ENCODE measurements at places on chromosomes 12 and 14. TPM values are rescaled to one million over a fixed set of nuclear protein-coding genes. Genes with fewer than 3 reads are reported as not detected.

- no peaks in the 10 kb centered on the region for H3K27me3 ChIP-seq
- H3K36me3 ChIP-seq = no peaks in the 10 kb centered on the region
- DNase-seq = no peak
- H3K4me3 ChIP-seq = no peak overlapping the region
- H3K4me1 ChIP-seq = no peaks in the 10 kb centered on the region
Observed at GRCh38 chr14:51357250-51357649, 117.2 kb downstream of the TMX1 start.

DNA sequence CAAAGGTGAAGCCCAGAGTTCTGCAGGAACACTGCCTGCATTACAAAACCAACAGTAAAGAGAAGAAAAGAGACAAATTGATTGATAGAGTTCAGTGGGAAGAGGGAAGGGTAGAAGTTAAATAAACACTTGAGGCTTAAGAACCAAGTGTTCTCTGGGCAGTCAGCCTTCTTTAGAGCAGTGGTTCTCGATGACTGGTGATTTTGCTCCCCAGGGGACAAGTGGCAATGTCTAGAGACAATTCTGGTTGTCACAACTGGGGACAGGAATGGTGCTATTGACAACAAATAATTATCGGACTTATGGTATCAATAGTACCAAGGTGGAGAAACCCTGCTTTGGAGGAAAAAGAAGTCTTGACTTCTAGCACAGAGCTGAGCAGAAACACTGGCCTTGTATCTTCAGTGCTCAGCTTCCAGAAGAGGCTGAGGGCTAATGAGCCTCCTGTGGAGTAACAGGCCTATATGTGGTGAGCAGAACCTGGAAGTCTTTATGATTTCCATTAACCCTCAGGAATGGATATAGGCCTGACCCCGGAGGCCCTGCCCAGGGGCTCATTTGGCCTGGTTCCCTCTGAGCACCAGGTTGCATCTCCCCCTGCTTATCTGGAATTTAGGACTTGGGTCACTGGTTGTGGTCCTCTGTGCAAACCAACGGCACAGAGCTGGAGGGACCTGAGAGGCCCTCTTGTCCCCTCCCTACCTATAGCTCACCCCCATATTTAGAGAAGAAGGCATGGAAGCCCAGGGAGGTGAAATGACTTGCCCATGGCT lies 204.6 kb upstream of the PWP1 start:
- H3K4me1 ChIP-seq = no peaks in the 10 kb centered on the region
- no peak overlapping the region for H3K4me3 ChIP-seq
- no peaks in the 10 kb centered on the region for H3K27me3 ChIP-seq
- DNase-seq = no peak
- H3K36me3 ChIP-seq = no peaks in the 10 kb centered on the region

TBX5 gene
- total RNA-seq = 0.21 TPM

RAPGEF3 gene
- total RNA-seq = 40.9 TPM

- H3K4me3 ChIP-seq = peak overlapping the region; percentile 42
- H3K27ac ChIP-seq = peak overlapping the region; percentile 76
- DNase-seq = no peak
- H3K36me3 ChIP-seq = no peaks in the 10 kb centered on the region
- peaks cover 44% of the 10 kb centered on the region for H3K4me1 ChIP-seq
- no peaks in the 10 kb centered on the region for H3K27me3 ChIP-seq
Observed at GRCh38 chr12:127928615-127929571, 338.1 kb upstream of the TMEM132C start.

Data from thoracic aorta (tissue), 2 donors.